Naive B cell (primary cell): ENCODE measurements at places on chromosomes 1 and 21. TPM values are rescaled to one million over a fixed set of nuclear protein-coding genes. Genes with fewer than 3 reads are reported as not detected.
A peak's percentile ranks its signal among the peaks of the same experiment; 100 is the strongest.

- H3K27me3 ChIP-seq: no peaks in the 10 kb centered on the region
- H3K36me3 ChIP-seq: peaks cover 37% of the 10 kb centered on the region
- H3K4me3 ChIP-seq: no peak overlapping the region
- no peak for DNase-seq
- H3K4me1 ChIP-seq: peaks cover 3% of the 10 kb centered on the region
Observed at GRCh38 chr1:77605246-77606026, 77.0 kb downstream of the ZZZ3 start.

DNA sequence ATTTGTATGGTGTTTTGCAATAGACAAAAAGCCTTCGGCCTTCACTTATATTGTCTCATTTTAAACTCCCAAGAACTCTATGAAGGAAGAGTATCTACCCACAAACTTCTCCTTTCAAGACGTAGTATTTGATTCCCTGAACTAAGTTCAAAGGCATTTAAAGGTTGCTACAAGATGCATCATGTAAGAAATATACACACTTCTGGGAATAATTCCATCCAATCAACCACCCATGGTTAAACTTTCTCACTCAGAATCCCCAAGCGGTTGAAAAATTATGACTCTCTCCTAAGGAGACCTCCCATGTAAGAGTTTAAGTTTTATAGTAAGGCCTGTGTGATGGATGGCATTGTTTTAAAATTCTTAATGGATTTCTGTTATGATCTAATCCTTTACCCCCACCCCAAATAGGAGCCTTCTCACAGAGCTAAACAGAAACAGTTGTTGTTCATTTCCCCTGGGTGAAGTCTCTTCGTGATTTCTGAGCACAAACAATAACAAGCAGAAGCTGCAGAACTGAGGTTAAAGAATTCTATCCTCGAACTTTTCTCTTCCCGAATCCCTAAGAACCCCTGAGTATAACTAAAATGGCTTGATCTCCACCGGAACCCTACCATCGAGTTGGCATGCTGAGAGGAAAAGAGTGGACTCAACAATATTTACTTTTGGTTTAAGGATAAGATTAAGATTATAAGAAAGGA lies 185.0 kb downstream of the TGFBR3 start:
- no peaks in the 10 kb centered on the region for H3K27me3 ChIP-seq
- H3K27ac ChIP-seq: no peak overlapping the region
- no peaks in the 10 kb centered on the region for H3K36me3 ChIP-seq
- H3K4me3 ChIP-seq: no peak overlapping the region
- DNase-seq: no peak

GRCh38 chr1:208228026-208228425 lies 16.2 kb downstream of the PLXNA2 start:
- H3K4me3 ChIP-seq: no peak overlapping the region
- no peaks in the 10 kb centered on the region for H3K4me1 ChIP-seq
- H3K27ac ChIP-seq: no peak overlapping the region
- H3K27me3 ChIP-seq: peaks cover 15% of the 10 kb centered on the region
- H3K36me3 ChIP-seq: no peaks in the 10 kb centered on the region
- DNase-seq: no peak

- no peak overlapping the region for H3K4me3 ChIP-seq
- no peaks in the 10 kb centered on the region for H3K27me3 ChIP-seq
- no peaks in the 10 kb centered on the region for H3K36me3 ChIP-seq
- DNase-seq: no peak
- peak overlapping the region; percentile 43 for H3K27ac ChIP-seq
Observed at GRCh38 chr1:203781962-203782361, 13.5 kb upstream of the ZBED6 start.

- peak overlapping the region; percentile 66 for H3K4me3 ChIP-seq
- peak overlapping the region; percentile 7 for H3K27ac ChIP-seq
- no peaks in the 10 kb centered on the region for H3K27me3 ChIP-seq
- no peaks in the 10 kb centered on the region for H3K36me3 ChIP-seq
Observed at GRCh38 chr1:25907601-25908000, 1.4 kb upstream of the STMN1 start.

- no peak overlapping the region for H3K4me3 ChIP-seq
- H3K4me1 ChIP-seq: no peaks in the 10 kb centered on the region
- H3K27me3 ChIP-seq: peaks cover 23% of the 10 kb centered on the region
- no peak overlapping the region for H3K27ac ChIP-seq
- no peaks in the 10 kb centered on the region for H3K36me3 ChIP-seq
Observed at GRCh38 chr1:170734412-170735175, 70.7 kb downstream of the PRRX1 start.

GRCh38 chr1:182329471-182329870 lies 62.1 kb downstream of the GLUL start:
- peaks cover 12% of the 10 kb centered on the region for H3K4me1 ChIP-seq
- no peak overlapping the region for H3K27ac ChIP-seq
- H3K4me3 ChIP-seq: no peak overlapping the region
- H3K36me3 ChIP-seq: no peaks in the 10 kb centered on the region

DNA sequence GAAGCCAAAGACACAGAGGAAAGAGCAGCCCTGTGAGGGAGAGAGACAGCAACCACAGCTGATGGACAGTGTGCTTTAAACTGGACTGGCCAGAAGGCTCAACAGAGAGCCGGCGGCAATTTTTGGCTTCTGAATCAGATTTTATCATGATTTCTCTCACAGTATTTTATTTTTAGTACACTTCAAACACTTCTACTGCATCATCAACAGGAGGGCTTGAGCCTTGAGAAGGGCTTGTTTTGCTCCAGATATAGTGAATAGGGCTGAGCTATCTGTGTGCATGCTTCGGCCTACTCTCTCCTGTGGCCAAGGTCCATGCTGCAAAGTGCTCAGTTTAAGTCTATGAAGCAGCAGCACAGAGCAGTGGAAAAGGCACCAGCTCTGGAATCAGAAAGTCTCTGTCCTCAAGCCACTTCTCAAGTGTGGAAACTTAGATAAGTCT lies 33.3 kb downstream of the ADCY10 start:
- H3K27ac ChIP-seq: no peak overlapping the region
- no peak for DNase-seq
- H3K4me1 ChIP-seq: no peaks in the 10 kb centered on the region
- H3K27me3 ChIP-seq: no peaks in the 10 kb centered on the region
- no peak overlapping the region for H3K4me3 ChIP-seq
- peaks cover 11% of the 10 kb centered on the region for H3K36me3 ChIP-seq

DNA sequence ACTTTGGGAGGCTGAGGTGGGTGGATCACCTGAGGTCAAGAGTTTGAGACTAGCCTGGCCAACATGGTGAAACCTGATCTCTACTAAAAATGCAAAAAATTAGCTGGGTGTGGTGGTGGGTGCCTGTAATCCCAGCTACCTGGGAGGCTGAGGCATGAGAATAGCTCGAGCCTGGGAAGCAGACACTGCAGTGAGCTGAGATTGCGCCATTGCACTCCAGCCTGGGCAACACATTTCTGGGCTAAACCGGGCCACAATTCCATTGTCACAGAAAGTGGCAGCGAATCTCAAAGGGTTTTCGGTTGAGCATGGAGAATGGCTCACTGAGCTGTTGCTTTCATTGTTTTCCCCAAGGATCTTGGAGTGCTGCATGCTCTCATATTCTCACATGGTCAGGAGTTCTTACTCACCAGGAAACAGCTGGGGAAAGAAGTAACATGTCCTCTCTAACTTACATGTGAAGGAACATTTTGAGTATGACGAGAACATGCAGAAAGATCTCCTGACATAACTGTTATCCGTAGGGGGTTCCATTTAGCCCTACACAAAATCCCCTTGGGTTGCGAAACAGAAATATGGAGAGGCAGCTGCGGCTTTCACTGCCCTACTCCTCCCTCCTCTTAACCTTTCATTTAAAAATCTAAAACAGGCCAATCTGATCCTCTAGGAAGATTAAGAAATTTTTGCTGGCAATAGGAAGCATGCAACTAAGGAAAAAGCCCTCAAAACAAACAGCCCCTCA lies 341.1 kb downstream of the PCP4 start:
- DNase-seq: no peak
- no peaks in the 10 kb centered on the region for H3K36me3 ChIP-seq
- H3K4me1 ChIP-seq: no peaks in the 10 kb centered on the region
- no peaks in the 10 kb centered on the region for H3K27me3 ChIP-seq
- H3K27ac ChIP-seq: no peak overlapping the region

DNA sequence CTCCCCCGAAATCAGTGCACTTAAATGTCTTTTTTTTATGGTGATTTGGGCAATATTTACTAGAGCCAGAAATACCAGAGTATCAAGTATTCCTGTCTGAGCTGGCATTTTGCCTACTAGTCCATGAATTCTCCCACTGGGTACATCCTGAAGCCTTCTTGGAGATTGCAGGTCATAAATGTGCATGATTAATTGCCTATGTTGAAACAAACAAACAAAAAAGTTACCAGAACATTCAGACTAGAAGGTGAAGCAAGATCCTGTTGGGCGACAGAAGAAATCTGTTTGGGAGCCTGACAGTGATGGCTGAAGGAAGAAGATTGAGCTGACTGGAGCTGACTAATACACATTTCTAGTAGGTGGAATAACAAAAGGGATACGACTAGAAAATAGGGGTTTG lies 127.4 kb upstream of the NRIP1 start:
- no peak overlapping the region for H3K27ac ChIP-seq
- H3K4me3 ChIP-seq: no peak overlapping the region
- no peaks in the 10 kb centered on the region for H3K4me1 ChIP-seq
- H3K27me3 ChIP-seq: peaks cover 4% of the 10 kb centered on the region
- no peaks in the 10 kb centered on the region for H3K36me3 ChIP-seq

DNA sequence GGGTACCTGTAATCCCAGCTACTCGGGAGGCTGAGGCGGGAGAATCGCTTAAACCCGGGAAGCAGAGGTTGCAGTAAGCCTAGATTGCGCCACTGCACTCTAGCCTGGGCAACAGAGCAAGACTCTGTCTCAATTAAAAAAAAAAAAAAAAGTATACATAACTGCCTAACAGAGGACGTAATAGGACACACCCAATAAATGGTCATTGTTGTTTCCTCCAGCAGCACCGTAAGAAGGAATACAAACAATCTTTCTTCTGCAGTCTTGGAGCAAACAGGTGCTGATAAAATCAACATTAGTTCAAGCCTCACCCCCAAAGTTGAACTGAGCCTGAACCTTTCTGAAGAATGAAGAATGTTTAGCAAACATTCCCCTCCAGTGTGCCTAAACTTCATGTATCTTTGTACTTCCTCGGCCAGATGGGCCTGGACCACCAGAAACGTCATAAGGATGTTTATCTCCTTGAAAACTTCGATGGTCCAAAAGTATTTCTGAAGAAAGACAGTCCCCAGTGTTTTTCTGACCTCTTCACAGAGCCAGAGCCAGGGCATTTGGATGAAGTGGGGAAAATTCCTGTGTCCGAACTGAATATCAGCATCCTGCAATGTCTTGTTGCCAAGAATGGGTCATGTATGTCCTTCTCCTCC lies 136.8 kb upstream of the F3 start:
- H3K27ac ChIP-seq: no peak overlapping the region
- H3K4me1 ChIP-seq: no peaks in the 10 kb centered on the region
- peaks cover 4% of the 10 kb centered on the region for H3K27me3 ChIP-seq
- no peak overlapping the region for H3K4me3 ChIP-seq

GRCh38 chr1:221683681-221684080 lies 58.2 kb downstream of the DUSP10 start:
- H3K4me1 ChIP-seq: no peaks in the 10 kb centered on the region
- no peaks in the 10 kb centered on the region for H3K27me3 ChIP-seq
- H3K4me3 ChIP-seq: no peak overlapping the region
- H3K27ac ChIP-seq: no peak overlapping the region

DNA sequence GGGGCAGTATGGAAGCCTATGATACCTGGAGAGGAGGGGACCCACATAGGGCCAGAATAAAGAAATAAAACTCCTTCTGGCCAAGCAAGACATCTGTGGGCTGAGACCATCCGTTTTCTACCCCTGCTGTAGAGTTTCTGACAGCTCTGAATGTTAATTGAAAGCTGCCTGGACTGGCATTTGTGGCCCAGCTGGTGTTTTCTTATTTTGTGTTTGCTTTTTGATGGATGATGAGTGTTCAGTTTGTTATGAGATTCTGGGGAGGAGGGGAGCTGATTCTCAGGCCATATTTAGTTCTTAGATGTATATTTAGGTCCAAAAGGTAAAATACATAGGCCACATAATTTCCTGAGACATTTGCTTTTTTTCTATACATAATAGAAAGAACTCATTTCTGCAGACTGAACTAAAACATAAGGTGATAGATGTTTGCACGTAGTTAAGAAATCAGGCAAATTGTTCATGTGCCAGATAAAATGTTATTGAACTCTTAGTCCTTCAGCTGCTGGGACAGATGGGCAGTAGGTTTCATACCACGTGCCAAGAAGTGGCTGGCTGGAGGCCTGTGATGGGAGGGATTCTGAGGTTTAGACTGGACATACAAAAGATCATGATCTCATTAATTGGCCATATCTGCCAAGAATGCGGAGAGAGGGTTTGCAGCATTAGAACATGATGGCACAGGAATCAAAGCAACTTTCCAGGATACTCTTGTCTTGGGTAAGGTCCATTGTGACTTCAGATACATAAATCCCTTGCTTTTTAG lies 54.1 kb downstream of the DSCAM start:
- H3K4me3 ChIP-seq: no peak overlapping the region
- H3K27me3 ChIP-seq: no peaks in the 10 kb centered on the region
- no peak for DNase-seq
- no peaks in the 10 kb centered on the region for H3K36me3 ChIP-seq
- no peaks in the 10 kb centered on the region for H3K4me1 ChIP-seq

GRCh38 chr21:16865632-16866031 lies 647.2 kb upstream of the CXADR start:
- H3K36me3 ChIP-seq: no peaks in the 10 kb centered on the region
- no peak for DNase-seq
- H3K27ac ChIP-seq: no peak overlapping the region
- no peak overlapping the region for H3K4me3 ChIP-seq

DNA sequence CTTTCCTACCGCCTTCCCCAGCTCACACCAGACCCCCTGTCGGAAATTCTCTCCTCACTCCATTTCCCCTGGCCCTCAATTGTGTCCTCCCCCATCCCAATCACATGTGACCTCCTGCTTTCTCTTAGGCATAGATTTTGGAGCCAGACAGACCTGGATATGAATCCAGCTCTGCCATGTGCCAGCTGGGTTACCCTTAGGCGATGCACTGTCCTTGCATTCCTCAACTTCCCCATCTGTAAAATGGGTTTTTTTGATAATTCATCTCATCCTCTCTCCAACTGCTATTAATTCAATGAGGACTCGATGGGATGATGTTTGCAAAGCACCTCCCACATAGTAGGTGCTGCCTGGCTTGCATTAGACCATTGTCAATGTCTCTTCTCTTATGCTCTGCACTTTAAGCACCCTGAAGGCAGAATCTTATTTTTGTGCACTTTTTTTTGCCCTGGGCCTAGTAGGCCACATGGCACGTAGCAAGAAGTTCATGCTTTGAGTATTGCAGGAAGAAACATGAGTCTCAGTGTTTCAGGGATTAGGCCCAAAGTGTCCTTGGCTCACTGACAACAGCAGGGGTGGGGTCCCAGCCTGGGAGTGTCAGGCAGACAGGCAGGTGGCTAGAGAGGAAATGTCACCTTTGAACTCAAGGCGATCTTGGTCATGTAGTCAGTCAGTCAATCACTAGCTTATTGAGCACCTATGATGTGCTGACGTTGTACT lies 47.6 kb downstream of the TAS1R2 start:
- no peak overlapping the region for H3K27ac ChIP-seq
- H3K36me3 ChIP-seq: no peaks in the 10 kb centered on the region
- no peak overlapping the region for H3K4me3 ChIP-seq
- H3K4me1 ChIP-seq: no peaks in the 10 kb centered on the region
- H3K27me3 ChIP-seq: peaks cover 33% of the 10 kb centered on the region

Gene HSPA6
- not detected for polyA plus RNA-seq

Gene GSTM5
- not detected for polyA plus RNA-seq

Gene TNFRSF14
- polyA plus RNA-seq: 40.7 TPM

Gene FUCA1
- 5.9 TPM for polyA plus RNA-seq

Gene SLC16A4
- polyA plus RNA-seq: not detected

Gene APH1A
- 88.7 TPM for polyA plus RNA-seq

Gene C1orf56
- 9.9 TPM for polyA plus RNA-seq

Gene SGIP1
- polyA plus RNA-seq: not detected

Gene FMOD
- polyA plus RNA-seq: not detected

Gene TIE1
- polyA plus RNA-seq: not detected

Gene ERO1B
- polyA plus RNA-seq: 6.3 TPM

Gene C8A
- not detected for polyA plus RNA-seq

Gene NBPF6
- polyA plus RNA-seq: not detected

Gene MAP3K21
- 0.71 TPM for polyA plus RNA-seq

Gene CLCA4
- polyA plus RNA-seq: not detected

Gene SPATA45
- not detected for polyA plus RNA-seq
